ENCODE measurements at places on chromosomes 12 and 14. TPM values are rescaled to one million over a fixed set of nuclear protein-coding genes. Genes with fewer than 3 reads are reported as not detected.

KRT83 gene
- not detected for total RNA-seq

INHBC gene
- total RNA-seq = not detected

SPX gene
- 0.30 TPM for total RNA-seq

IQSEC3 gene
- total RNA-seq = 0.32 TPM

ABHD12B gene
- total RNA-seq = not detected

ASCL1 gene
- total RNA-seq = 0.16 TPM

FGD4 gene
- 0.11 TPM for total RNA-seq

GLT8D2 gene
- total RNA-seq = 0.16 TPM

DNA sequence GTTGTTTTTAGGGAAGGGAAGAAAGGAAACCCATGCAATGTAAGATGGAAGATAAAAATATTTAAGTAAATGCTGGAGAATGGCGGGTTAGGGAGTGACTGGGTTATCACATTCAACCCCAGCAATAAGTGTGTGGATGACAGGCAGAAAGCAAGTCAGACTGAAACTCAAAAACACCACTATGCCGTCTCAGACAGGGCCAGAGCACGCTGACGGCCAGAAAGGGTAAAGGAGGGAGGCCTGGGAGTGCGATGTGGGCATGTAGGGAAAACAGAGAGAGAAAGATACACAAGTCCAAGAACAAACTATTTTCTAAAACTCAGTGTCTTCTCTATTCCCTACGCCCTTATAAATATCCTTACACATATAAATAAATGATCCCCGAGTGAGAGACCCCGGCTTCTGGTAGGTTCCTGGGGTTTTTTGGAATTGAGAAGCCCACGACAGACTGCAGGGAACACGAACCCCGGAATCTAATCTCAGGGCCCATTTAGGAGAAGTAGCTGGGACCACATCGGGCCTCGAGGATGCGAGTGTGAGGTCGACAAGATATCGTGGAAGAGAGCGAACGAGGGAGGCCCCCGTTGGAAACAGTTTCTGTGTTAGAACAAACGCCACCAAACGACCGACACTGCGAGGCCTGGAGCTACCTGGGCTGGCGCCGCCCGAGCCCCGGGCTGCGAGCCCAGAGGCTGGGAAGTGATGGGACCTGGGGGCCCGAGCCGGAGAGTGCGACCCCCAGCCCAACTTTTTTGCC is 735 bp upstream of the OTX2 start:
- peak; percentile 6 for DNase-seq

DNA sequence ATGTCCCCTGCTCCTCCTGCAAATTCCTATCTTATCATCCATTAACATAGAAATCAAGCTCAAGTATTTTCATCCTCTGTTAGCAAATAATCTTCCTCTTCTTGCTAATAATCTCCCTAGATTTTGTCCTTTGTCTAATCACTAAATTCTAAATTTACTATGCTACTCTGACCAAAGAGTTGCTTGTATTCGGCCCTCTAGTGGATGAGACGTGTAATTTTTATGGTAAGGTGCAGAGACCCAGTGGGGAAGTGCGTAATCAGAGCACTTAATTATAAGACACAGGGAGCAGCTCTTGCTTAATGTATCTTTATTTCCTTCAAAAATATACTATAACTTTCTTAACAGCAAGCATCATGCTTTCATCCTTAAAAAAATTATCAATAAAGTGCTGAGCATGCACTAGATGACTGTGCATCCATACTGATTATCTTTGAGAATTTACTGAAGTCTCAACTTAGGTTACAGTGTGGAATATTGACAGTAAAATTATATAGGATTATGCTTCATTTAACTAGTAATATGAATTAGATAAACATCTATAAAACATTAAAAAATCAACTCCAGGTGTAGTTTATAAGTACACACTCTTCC is 212.6 kb downstream of the SLC16A7 start:
- no peak for DNase-seq

- no peak for DNase-seq
Observed at GRCh38 chr14:35879151-35879648, 53.1 kb downstream of the BRMS1L start.

DNA sequence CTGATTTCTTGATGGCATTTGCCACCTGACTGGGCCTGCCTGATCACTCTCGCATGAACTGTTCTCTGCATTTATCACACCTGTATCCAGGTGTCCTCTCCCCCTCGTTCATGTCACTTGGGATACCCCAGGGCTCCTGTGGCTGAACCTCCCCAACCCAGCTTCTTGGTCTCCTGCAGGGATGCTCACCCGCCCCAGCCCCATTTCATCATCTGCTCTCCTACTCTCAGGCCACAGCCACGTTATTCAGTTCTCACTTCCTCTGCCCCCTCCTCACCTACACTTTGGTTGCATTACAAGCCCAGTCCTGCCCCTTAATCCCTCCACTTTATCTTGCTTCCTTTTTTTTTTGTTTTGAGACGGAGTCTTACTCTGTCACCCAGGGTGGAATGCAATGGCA is 35.5 kb downstream of the TMBIM6 start:
- DNase-seq = no peak

GRCh38 chr14:40119765-40120164 is 687.5 kb upstream of the FBXO33 start:
- DNase-seq = no peak

GRCh38 chr14:61254808-61255526 is 26.2 kb downstream of the TMEM30B start:
- no peak for DNase-seq

DNA sequence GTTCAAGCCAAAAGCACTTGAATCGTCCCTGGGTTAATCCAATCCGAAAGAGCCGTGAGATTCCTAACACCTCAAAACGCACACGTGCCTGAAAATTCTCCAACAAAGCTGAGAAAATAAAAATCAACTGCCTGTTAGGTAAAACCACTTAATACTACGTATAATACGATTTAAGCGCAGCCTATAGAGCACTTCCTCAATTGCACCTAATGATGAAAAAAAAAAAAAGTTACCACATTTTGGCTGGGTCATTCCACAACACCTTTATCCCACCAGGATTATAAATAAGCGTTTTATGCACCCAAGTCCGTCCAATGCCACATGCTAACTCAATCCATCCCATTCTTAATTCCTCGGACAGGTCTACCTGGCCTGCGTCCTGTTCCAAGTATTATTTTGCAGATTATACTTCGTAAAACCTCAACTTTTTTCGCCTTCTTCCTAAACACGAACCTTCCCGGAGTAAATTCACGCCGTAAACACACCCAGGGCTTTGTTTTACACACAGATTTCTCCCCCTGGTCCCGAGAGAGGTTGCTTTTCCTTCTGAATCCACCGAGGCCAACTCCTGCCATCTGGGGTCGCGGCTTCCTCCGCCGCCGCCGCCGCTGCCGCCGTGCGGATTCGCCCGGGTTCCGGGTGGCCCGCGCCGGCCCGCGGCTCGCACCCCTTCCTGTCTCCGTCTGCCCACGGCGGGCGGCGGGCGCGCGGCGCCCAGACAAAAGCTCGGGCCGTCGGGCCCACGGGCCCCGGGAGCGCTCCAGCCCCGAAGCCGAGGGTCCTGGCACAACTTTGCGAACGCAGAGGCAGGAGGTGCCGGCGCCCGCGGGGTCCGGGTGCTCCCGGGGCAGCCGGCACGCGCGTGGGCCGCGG is 66.2 kb downstream of the RNF34 start:
- DNase-seq = no peak

DNA sequence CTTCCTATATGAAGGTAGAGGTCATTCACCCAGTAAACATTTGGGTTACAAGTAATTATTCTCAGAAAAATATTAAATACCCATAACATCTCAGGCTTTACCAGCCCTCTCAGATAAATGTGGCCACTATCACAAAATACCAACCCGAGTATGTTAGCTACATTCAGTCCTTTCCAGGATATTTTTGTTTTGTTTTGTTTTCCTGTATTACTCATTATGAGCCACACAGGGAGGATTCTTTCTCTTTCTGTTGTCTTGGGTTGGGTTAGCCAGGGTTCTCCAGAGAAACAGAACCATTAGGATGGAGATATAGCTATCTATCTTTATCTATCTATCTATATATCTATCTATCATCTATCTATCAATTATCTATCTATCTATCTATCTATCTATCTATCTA is 947.6 kb upstream of the MDGA2 start:
- DNase-seq = no peak

DNA sequence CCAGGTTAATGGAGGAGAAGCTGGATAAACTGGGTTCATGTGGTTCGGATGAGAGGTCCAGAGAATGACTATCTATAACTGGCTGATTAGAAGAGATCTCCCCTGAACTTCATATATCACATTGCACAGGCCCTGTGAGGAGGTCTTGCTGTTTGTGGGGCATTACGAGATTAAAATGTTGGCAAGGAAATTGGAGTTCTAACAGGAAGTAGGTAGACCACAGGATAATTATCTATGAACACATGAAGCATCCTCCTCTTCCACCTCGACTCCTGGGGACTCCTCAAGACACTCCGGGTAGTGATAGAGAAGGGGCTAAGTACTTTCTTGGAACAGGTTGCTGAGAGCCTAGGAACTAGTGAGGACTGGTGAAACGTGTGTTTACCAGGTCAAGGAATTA is 418.8 kb downstream of the KCNH5 start:
- no peak for DNase-seq

GRCh38 chr14:61174441-61174891 is 106.7 kb downstream of the TMEM30B start:
- DNase-seq = no peak

- no peak for DNase-seq
Observed at GRCh38 chr12:70469221-70469820, 103.2 kb downstream of the KCNMB4 start.

DNA sequence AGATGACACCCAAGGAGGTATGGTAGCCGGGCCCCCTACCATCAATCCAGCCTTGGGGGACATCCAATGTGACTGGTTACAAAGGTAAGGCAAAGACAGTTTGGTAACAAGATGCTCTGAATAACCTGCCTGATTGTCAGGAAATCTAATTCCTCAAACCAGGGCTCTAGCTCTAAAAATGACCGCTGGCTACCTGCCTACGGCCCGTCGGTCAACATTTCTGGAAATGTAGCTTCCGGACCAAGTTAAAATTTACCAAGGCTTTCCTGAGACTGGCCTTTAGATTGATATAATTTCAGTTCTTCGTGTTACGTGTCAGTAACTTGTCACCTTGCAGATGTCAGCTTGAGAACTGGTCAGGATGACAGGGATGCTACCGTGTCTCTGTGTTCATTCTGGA is 34.2 kb upstream of the FOXN3 start:
- no peak for DNase-seq

GRCh38 chr14:33810308-33810707 is 140.6 kb downstream of the EGLN3 start:
- no peak for DNase-seq

DNA sequence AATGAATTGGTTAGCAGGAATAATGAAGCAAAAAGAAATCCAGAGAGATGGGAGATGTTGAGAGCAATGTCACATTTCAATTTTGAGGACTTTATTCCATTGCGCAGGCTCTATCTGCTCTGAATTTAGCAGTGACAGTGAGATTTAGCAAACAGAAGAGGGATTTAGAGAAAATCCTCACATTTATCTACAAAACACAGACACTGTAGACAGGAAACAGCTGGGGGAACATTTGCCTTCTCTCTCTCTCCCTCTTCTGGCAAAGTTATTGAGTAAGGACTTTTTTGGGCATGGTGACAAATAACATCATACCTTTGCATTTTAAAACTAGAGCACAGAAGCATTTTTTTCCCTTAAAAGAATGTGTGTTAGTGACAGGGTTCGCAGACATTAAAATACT is at the start of gene IGF1:
Gene IGF1, minus strand, starts transcription at position 158 of the 400 bp plus-strand sequence. CDS start 182 bp downstream, outside the sequence.
- no peak for DNase-seq

- DNase-seq = no peak
Observed at GRCh38 chr12:42504049-42504448, 85.5 kb downstream of the PRICKLE1 start.

DNA sequence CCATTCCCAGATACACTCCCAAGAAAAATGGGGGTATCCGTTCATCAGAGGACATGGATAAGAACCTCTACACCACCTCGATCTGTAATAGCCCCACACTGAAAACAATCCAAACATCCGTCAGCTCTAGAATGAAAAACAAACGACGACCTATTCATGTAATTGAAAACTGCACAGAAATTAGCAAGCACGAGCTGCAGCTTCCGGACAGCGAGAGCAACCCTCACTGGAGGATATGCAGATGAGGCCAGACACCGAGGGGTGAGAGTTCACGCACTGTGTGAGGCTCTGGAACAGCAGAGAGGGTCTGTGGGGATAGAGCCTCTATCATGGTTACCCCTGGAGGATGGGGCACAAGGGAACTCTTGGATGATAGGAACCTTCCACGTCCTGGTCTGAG is 143.9 kb upstream of the NCOR2 start:
- no peak for DNase-seq

DNA sequence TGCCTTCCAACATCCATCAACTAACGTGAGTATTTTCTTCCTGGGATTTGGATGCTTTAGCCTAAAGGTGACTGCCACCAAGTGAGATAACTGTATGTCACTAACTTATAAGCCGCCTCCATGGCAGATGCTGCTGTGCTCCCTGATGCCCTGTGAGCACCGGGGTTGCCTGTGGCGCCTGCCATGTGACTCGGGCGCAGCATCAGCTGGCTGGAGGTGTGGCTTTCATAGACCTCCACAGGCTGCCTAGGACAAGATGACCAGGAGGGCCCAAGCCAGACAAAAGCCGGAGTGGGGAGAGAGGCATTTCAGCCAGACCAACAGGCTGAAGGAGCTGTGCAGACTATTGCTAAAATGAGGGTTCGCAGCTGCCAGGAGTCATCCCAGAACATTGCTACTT is 55.7 kb downstream of the ANAPC7 start:
- DNase-seq = no peak

GRCh38 chr12:84124211-84124610 is 788.4 kb downstream of the SLC6A15 start:
- no peak for DNase-seq

- no peak for DNase-seq
Observed at GRCh38 chr14:75702616-75703261, 41.7 kb downstream of the TTLL5 start.

GRCh38 chr14:75711105-75711795 is 50.2 kb downstream of the TTLL5 start:
- DNase-seq = peak; percentile 21

- DNase-seq = no peak
Observed at GRCh38 chr12:96383991-96384390, 16.2 kb downstream of the CDK17 start.

GRCh38 chr12:108839018-108839889 is 18.1 kb downstream of the SSH1 start:
- peak; percentile 60 for DNase-seq

DNA sequence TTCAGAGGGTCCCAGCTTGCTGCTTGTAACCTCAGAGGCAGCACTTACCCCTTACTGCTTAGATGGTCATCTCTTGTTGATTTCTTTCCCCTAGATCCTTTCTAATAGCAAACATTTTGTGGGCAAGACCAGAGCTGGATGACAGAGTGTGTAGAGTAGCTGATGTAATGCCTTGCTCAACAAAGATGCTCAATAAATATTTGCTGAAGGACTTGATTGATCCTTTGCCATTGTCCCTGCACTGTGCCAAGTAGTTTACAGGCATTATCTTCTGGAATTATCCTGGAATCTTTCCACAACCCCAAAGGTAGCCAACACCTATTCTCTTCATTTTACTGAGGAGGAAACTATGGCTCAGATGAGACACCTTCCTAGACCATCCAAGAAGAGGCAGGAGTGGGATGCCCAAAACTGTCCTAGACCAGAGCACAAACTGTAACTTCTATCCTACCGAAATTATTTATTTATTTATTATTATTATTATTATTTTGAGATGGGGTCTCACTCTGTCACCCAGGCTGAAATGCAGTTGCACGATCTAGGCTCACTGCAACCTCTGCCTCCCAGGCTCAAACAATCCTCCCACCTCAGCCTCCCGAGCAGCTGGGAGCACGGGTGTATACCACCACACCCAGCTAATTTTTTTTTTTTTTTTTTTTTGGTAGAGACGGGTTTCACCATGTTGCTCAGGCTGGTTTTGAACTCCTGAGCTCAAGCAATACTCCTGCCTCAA is 1.4 kb downstream of the MMAB start:
- no peak for DNase-seq

GRCh38 chr12:106234449-106234848 is 13.4 kb downstream of the CKAP4 start:
- DNase-seq = no peak
